ENCODE measurements at places on chromosomes 16 and 17. TPM values are rescaled to one million over a fixed set of nuclear protein-coding genes. Genes with fewer than 3 reads are reported as not detected.

Gene TBX21
- 0.56 TPM for total RNA-seq

DNA sequence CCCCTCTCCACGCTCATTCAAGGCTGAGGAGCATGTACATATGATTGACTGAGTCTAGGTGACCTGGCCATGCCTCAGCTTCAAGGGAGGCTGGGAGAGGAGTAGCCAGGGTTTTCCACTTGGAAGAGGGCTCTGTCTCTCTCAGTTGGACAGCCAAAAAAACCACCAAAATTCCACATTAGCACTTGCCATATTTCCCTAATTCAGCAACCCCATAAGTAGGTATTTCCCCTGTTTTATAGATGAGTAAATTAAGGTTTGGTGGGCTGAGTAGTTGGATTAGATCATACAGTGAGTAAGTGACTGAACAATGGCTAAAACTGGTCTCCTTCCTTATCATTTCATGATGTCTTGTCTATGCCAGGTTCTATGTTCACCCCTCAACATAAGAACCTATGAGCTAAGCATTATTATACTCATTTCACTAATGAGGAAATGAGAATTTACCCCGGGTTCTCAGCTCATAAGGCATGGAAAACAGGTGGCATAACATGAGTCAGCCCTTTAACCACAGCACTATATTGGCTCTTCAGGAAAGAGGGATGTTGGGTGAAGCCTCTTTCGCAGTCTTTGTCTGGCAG is 68.0 kb upstream of the GAS7 start:
- no peak for DNase-seq

DNA sequence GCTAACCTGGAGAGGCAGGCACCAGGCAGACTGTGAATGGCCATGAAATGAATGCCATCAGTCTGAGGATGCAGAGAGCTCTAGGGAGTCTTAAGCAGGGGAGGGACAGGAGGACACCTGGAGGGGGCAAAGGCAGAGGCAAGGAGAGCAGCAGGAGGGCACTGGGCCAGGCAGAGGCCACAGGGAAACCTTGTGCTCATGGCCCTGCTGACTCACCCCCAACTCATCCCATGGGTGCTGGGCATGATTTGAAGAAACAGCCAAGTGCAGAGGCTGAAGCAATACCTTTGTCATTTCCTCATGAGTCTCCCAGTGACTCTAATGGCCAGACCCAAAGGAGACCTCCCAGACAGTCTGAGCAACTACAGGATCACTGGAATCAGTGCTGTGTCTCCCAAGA is 141.4 kb downstream of the TMEM132E start:
- DNase-seq: no peak

DNA sequence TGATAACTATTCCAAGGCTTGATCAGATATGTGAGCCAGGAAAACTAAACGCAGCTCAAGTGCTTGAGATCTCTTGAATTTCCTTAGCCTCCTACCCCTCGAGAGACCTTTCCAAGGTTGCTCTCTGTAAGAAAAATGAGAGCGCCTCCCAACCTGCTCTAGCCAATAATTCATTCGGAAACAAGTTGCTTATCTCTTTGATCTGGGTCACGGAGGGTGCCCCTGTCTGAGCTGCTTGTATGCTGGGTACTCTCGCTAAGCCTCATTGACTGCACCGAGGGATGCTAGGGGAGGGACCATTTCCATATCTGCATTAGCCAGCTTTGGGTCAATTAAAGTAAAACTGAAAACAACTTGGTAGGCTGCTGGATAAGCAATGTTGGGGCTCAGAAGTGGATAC is 70.1 kb upstream of the SHISA6 start:
- DNase-seq: no peak

GRCh38 chr16:49093939-49094338 is 187.7 kb downstream of the CBLN1 start:
- DNase-seq: no peak

Data from left colon (tissue), 2 donors.